ENCODE measurements at places on chromosomes 16 and 17.

GRCh38 chr17:80313160-80313829 is 52.6 kb downstream of the RNF213 start:
- DNase-seq: no peak

DNA sequence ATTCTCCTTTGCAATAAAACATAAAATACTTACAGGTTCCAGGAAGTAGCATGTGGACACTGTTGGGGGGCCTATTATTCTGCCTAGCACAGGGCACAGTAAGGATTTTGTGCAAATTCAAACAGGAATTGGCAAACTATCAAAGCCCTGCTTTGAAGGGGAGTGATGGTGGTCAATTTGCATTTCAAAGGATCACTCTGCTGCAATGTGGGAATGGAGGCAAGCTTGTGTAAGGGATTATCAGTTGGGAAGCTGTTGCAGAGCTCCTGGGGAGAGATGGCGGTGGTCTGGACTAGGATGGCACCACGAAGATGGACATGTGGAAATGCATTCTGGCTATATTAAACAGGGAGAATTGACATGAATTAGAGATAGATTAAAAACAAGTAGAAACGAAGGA is 990.7 kb upstream of the RBFOX1 start:
- no peak for DNase-seq

DNA sequence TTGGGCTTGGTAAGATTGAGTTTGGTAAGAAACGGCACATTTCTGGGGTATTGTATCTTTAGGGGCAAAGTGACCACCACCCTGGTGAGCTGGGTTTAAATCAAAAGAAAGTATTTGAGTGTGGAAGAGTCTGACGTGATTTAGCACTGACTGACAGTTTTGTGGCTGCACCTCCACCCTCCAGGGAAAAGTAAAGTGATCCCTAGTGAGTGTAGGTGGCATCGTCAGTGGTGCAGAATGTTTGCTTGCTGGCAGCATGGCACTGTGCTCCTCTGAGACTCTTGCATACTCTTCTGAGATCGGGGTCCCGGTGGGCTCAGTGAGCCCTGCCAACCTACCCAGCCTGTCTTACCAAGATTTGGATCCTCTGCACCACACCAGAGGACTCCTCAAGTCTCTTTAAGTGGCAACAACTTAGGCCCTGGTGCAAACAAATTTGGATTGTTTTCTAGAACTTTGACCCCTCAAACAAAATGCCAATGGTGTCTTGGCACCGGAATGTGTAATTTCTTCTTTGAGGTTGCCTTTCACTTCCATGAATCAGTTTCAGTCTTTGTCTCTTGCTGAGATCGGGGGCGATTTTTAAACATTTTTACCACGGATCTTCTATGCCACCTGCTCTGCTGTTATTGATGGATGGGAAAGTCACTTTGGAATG is 2.8 kb downstream of the PRKCB start:
- DNase-seq: no peak

DNA sequence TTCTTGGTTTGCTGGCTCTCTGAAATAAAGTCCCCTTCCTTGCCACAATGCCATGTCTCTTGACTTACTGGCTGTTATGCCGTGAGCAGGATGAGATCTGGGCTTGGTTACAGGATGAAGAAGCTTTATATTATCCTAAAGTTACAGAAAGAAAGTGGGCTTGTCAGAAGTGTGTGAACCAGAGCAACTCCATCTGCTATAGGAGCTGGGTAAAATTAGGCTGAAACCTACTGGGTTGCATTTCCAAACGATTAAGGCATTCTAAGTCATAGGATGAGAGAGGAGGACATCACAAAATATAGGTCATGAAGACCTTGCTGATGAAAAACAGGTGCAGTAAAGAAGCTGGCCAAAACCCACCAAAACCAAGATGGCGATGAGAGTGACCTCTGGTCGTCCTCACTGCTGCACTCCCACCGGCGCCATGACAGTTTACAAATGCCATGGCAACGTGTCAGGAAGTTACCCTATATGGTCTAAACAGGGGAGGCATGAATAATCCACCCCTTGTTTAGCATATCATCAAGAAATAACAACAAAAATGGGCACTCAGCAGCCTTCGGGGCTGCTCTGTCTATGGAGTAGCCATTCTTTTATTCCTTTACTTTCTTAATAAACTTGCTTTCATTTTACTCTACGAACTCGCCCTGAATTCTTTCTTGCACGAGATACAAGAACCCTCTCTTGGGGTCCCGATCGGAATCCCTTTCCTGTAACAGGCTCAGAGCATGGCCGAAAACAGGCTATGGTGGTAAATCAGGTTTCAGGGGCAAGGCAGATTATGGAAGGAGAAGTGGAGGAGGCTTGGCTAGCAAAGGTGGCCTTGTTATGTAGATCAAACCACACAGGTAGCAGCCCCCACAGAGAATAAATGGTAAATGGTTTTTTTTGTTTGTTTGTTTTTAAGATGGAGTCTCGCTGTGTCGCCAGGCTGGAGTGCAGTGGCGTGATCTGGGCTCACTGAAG is 81.3 kb upstream of the C16orf82 start:
- peak; percentile 2 for DNase-seq

GRCh38 chr16:58393138-58393504 is 850 bp downstream of the GINS3 start:
- DNase-seq: peak; percentile 10

DNA sequence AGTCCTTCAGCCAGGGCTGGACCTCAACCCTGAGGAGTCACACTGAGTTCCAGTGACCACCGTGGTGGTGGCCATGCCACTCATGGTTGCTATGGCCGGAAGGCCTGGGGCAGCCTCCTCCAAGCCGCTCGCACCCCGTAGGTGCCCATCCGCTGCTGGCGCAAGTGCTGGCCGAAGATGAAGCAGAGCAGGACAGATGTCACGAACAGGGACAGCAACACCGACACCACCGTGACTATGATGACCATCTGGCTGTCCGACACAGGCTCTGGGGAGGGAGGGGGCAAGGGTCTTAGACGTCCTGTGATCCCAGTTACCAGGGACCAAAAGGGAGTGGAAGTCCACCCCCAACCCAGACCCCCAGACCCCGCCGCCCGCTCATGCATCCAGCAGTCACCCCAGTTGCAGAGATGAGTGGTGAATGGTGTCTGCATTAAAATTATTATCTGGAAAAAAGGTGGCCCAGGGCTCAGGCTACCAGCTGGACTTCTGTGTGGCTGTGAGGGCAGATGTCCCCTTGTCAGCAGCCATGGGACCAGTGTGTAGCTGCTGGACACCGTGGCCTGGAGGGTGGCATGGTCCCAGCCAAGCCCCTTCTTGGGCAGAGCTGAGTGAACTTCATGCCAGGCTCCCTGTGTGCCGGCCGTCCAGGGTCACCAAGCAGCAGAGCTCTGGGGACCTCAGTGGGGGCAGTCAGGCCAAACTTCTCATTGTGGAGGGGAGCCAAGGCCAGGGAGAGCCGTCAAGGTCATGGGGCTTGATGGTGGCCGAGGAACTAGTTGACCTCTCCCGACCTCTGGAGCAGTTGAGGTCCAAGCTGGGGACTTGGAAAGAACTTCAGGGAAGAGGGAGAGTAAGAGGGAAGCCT is 4.7 kb downstream of the PRR29 start:
- DNase-seq: no peak

GRCh38 chr17:58242171-58242784 is 3.9 kb downstream of the LPO start:
- DNase-seq: peak; percentile 17

DNA sequence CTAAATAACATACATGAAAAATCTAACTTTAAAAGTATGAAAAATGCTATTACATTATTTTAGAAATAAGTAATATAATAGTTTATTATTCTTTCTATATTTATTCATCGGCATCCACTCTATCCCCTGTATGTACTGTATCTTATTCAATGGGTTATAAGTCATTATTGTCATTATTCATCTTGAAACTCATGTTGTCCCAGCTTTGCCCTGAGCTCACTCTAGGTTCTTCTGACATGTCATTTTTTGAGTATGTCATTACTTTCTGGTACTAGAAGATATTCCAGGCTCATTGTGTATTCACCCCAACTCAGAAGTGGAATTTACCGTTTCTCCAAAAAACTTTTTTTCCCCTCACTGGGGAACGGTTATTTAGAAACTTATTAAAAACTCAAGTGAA is 53.0 kb upstream of the MNT start:
- peak; percentile 44 for DNase-seq

DNA sequence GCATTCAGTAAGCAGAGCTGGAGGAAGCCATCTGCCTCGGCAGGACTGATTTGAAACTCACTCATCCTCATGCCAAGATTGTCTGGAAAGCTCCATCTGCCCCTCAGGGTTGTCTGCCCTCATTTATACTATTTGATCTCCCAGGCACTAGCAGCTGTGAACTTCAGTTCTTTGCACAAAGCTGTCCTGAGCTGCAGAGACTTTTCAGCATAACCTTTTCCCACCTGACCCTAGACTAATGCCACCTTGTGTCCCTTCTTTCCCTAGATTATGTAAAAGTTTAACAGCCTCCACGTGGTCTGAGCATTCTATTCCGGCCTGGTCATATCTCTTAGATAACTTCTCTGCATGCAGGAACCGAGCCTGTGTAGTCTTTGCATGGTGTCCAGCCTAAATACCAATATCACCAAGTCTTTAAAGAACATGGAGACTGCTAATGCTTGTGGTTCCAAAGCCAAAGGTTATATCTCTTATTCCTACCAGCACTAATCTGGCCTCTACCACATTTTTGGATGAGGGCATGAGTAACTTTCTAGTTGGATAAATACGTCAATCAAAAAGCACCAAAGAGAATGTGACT is 29.1 kb downstream of the STAT5A start:
- no peak for DNase-seq

GRCh38 chr16:85126394-85126704 is 14.1 kb upstream of the CIBAR2 start:
- DNase-seq: no peak

DNA sequence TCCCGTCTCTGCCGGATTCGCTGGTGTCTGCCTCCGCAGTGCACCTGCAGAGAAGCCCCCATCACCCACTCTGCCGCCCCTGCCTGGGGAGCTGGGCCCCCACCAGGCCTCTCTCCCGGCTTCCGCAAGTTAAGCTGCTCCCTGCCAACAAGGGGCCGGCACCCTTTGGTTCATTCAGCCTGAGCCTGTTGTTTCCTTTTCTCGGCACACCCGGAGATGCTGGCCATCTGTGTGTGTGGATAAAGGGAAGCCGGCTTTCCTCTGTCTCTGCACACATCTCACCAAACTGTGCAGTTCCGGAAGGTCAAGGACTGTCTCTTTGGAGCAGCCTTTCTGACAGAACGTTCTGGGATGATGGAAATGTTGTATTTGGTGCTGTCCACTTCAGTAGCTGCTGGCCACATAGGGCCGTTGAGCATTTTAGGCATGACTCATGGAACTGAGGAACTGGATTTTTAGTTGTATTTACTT is 6.8 kb downstream of the MAPK8IP3 start:
- DNase-seq: no peak

GRCh38 chr17:74566132-74566753 is 1.1 kb downstream of the CD300H start:
- peak; percentile 37 for DNase-seq

- no peak for DNase-seq
Observed at GRCh38 chr17:50995668-50996067, 125.0 kb downstream of the SPAG9 start.

DNA sequence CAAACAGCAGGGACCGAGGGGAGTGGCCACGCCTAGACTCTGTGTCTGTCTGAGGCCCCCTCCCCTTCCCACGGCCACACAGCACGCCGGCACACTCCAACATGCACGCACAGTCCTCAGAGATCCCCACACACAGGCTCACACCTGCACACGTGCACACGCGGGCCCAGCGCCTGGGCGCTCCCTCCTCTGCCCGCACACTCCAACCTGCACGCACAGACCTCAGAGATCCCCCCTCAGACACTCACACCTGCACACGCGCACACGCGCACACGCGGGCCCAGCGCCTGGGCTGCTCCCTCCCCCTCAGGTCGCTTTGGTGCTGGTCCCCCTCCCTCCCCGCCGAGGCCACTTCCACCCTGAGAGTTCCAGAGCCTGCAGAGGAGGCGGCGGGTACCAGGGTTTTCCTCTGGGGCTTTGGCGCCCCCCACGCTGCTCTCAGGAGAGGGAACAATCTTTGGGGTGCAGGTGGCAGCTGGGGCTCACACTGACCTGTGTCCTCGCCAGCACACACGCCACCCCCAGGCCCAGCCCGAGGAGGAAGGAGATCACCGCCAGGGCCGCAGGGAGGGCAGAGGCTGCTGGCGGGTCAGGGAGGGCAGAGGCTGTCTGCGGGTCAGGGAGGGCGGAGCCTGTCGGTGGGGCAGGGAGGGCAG is 1.6 kb downstream of the CD7 start:
- DNase-seq: no peak

DNA sequence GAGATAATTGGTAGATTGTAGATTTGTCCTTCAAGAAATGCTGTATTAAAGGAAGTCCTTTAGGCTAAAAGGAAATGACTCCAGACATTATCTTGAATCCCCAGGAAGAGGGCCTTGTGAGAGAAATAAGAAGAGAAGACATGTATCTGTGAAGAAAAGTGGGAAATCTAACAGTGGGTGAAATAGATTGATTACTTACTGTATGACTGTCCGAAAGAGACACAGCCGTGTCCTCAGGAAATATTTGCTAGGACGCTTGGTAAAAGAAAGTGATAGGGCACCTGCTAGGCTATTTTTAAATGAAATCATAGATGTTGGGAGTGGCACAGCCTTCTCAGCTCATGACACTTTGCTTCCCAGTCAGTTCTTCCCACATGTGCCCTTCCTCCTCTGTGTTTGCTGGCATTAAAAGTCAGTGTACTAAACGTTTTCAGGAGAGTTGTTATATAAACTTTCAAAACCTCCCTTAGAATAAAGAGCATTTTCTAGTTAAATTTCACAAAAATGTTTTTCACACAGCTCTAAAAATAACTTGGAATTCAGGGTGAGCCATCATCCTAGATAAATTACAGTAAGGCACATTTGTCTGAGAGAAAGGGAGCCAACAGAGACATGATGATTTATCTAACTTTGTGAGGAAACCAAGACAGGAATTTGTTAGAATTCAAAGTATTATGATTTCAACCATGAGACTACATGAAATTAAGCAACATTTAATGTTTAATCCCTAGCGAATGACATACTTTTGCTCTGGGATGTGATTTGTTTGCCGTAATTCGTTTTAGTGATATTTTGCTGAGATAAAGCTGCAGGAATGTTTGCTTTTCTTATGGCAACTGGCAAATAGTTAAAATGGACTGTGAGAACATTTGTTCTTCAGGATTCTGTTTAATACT is 35.0 kb downstream of the DHRS7B start:
- no peak for DNase-seq

DNA sequence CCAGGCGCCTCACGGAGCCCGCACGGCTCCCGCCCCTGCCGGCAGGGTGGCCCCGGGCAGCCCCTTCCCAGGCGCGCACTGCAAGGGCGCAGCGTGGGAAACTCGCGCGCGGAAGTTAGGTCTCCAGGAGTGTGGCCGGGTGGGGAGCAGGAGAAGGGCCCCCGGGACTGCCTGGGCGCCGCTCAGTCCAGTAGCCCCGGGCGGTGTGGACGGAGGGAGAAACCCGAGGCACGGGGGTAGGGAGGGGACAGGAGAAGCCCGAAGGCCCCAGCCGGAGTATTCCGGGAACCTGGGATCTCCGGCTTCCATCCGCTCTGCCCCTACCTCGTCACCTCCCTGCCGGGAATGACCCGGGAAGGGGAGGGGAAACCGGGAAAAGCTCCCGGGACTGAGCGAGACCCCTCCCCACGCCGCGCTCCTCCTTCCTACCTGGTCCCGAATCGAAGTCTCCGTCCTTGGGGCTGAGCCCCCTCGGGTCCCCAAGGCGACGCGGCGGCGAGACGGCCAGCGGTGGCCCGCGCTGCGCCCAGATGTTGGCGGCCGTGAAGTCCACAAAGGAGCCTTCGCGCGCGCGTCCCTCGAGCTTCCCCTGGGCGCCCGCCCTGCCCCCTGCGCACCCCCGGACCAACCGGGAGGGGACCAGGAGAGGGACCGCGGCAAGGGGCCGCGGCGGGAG is 418 bp downstream of the SOCS3 start:
- no peak for DNase-seq

- DNase-seq: no peak
Observed at GRCh38 chr17:30573603-30574175, 96.5 kb downstream of the GOSR1 start.

All from GM12865 (cell line).